G401 (cell line): ENCODE measurements at places on chromosomes 1 and 21. TPM values are rescaled to one million over a fixed set of nuclear protein-coding genes. Genes with fewer than 3 reads are reported as not detected.
A peak's percentile ranks its signal among the peaks of the same experiment; 100 is the strongest.

The AKNAD1 gene
- not detected in 2 replicates for total RNA-seq

The EXTL1 gene
- total RNA-seq: 88.2 and 101 TPM in 2 replicates

GRCh38 chr1:39901464-39901713 lies 328 bp downstream of the MYCL start:
- no peak for DNase-seq

DNA sequence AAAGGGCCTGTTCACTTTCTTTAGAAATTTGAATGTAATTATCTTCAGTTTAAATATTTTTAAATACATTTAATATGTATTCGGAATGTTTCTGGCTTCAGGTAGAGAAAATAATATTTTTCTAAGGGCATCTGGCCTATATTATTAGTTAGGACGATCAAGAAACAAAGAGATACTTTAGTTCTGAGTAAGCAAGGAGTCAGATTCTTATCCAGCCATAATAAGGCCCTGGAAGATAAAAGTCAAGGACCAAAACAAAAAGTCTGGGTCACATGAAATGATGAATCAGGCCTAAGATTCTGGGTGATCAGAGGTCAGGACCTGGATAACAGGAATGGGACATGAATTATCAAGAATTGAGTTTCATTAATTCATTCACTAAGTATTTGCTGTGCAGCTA lies 6.3 kb downstream of the PHC2 start:
- DNase-seq: no peak

The FCAMR gene
- not detected in 2 replicates for total RNA-seq

DNA sequence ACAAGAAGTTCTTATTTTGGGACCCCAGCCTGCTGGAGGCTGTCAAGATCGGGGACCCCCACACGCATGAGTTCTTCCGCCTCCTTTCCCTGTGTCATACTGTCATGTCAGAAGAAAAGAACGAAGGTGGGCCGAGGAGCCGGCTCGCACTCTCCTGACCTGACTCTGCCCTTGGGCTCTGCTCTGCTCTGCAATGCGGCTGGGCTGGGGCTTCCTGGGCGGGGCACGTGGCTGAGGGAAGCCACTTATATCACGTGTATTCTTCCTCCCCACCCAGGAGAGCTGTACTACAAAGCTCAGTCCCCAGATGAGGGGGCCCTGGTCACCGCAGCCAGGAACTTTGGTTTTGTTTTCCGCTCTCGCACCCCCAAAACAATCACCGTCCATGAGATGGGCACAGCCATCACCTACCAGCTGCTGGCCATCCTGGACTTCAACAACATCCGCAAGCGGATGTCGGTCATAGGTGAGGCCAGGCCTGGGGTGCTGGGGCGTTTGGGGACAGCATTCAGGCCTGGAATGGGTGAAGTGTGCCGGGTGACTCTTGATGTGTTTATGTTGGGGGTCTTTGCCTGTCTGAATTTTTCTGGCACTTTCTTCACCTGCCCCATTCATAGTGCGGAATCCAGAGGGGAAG lies 17.6 kb downstream of the ATP8B2 start:
- DNase-seq: no peak

- DNase-seq: no peak
These were observed 122.3 kb downstream of the TGFB2 start for GRCh38 chr1:218467101-218468072.

- no peak for DNase-seq
These were observed 5.5 kb upstream of the PROX1 start for GRCh38 chr1:213982289-213982671.

DNA sequence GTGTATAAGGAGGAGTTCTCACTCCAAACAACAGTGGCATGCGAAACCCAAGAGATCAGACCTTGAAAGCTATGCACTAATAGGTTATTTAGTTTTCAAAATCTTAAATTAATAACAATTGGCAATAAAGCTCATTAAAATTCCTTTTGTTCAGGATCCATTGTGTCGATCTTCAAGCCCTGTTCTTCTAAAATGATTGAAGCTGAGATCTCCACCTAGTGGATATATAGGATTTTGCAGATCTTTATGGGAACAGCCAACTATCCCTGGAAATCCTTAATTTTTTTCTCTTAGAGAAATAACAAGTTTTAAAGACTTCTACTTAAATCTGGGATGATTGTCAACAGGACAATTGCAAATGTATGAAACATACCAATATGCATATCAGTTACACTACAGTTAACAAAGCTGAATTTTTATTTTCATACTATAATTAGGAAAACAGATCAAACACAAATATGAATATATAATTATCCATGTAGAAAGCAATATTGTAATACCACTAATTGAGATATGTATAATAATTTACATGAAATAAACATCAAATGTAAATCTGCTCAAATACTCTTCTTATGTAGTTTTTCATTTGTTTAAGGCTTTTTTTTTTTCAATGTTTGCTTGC lies 43.3 kb downstream of the LRRC53 start:
- peak; percentile 73 for DNase-seq

The LIN28A gene
- total RNA-seq: 77.8 and 94.7 TPM in 2 replicates

- DNase-seq: no peak
These were observed 356.1 kb downstream of the OMA1 start for GRCh38 chr1:58190267-58190988.

GRCh38 chr1:84853741-84854721 lies 39.0 kb downstream of the LPAR3 start:
- DNase-seq: no peak

DNA sequence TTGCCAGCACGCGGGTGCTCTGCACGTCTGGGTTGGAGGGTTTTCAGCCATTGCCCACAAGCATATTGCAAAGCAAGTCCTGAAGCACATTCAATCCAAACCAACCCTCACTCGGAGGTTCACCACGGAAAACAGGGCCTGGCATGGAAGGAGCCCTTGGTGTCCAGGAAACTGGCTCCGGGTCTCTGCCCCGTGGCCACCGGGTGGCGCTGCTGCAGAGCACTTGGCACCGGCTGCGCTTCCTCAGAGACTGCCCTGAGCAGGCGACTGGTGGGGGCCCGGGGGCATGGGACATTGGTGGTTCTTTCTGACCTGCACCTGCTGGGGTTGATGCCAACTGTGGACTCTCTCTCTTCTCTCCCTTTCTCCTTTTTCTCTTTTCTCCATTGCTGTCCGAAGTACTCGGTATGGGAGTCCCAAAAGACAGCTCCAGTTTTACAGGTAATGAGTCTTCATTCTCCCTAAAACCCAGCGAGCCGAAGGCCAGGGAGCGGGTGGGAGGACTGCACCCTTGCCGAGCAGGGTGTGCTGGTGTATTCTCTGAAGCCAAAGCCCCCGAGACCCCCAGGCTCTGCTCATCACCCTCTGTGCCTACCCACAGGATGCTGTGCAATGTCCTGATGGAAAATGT lies 4.1 kb upstream of the KCNAB2 start:
- DNase-seq: peak; percentile 20

The NR1I3 gene
- not detected in 2 replicates for total RNA-seq

The HPCAL4 gene
- total RNA-seq: 0.62 and 1.9 TPM in 2 replicates

DNA sequence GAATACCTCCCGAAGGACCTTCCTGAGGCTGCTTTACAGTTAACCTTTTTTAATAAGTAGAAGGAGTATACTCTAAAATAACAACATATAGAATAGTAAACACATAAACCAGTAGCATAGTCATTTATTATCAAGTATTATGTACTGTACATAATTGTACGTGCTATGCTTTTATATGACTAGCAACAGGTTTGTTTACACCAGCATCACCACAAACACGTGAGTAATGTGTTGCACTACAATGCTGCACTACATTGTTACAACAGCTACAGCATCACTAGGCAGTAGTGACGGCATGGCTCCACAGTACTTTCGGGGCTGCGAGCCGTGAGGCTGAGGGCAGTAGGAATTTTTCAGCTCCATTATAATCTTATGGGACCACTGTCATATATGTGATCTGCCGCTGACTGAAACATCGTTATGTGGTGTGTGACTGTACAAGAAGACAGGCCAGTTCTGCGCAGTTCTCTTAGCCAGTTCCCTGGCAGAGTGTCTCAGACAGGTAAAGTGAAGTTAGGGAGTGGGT lies 82.8 kb upstream of the LRRC8D start:
- no peak for DNase-seq

The PTPN7 gene
- total RNA-seq: not detected in 2 replicates

- DNase-seq: no peak
These were observed 13.6 kb upstream of the NAV1 start for GRCh38 chr1:201525193-201525778.

GRCh38 chr1:60108196-60108595 lies 34.6 kb upstream of the C1orf87 start:
- DNase-seq: no peak

The NPR1 gene
- 0.12 TPM in 1 of 2 replicates, not detected in the other for total RNA-seq

GRCh38 chr1:77565321-77565720 lies 117.1 kb downstream of the ZZZ3 start:
- no peak for DNase-seq

DNA sequence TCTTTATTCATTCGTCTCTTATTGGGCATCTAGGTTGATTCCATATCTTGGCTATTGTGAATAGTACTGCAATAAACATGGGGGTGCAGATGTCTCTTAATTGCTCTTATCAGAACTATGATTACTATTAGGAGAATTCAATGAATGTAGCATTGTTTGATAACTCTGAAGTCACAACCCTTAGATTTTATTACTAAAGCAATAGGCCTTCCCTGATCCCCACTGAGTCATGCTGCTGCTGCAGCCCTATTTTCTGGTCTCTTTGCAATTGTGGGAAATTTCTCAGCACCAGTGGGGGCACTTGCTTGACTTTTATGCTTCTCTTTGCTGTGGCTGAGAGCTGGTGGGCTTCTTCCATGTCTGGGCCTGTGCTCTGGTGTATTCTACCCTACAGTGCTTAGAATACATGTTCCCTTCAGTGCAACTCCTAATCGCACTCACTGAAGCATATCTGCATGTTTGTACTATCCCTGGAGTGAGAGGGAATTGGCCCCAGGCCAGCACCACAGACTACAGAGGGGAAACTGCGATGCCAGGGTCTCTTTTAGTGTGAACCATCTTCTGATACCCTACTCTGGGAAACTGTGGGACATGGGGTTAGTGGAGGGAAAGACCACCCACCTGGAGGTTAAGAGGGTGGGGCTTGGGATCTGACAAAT lies 52.2 kb upstream of the ROR1 start:
- no peak for DNase-seq

The MROH7 gene
- total RNA-seq: not detected in 2 replicates

DNA sequence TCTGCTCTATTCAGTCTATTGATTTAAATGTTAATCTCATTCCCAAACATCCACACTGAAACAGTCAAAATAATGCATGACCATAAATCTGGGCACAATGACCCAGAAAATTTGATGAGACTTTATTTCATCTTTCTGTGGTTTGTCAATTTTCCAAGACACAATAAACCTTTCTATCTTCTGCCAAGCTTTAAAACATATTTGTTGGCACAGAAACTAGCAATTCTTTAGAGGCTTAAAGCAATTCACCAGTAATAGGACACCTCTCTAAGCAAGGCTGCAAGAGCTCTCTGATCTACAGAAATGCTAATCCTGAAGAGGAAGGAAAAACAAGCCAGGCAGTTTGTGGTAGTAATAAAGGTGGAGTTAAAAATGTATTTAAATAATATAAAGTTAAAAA lies 113.7 kb downstream of the FCRL5 start:
- DNase-seq: no peak

The PGLYRP3 gene
- not detected in 2 replicates for total RNA-seq

DNA sequence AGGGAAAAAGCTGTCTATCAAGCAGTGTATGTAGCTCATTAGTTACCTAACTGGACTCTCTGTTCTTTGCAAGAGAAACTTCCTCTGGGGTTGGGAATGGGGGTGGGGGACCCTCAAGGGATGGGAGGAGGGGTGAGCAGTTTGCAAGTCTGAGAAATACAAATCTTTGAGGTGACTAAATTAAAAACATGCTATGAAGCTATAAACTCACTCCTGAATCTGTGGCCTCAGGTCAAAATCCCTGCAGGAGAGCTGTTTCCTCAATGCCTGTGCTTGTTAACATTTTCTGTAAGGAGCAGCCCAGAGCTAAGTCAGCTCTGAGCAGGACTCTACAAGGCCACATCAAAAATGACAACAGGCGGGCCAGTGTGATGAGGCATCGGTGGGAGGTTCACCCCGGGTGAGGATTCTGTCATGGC lies 32.8 kb upstream of the PTPRC start:
- no peak for DNase-seq
